Hippocampal formation (tissue), 2 donors: ENCODE measurements at places on chromosomes 2 and 18.

DNA sequence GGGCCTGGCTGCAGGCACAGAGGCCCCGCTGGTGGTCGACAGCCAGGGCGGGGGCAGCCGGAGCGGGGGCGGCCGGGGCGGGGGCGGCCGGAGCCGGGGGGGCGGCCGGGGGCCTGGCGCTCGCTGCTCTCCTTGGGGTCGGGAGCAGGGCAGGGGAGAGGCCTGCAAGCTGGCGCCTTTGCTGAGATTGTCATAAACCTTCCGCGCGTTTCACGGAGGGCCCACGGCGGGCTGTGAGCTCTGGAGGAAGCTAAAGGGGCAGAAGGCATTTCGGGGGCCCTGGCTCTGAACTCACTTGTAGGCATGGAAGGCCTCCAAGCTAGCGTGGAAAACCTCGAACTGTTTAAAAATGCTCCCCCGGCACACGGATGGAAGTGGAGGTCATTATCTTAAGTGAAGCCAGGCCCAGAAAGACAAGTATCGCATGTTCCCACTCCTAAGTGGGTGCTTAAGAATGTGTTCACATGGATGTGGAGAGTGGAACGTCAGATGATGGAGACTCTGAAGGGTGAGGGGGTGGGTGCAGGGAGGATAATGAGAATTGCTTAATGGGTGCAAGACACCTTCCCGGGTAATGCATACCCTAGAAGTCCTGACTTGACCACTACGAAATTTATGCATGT is 629 bp downstream of the PRELID3A start:
- DNase-seq: no peak

DNA sequence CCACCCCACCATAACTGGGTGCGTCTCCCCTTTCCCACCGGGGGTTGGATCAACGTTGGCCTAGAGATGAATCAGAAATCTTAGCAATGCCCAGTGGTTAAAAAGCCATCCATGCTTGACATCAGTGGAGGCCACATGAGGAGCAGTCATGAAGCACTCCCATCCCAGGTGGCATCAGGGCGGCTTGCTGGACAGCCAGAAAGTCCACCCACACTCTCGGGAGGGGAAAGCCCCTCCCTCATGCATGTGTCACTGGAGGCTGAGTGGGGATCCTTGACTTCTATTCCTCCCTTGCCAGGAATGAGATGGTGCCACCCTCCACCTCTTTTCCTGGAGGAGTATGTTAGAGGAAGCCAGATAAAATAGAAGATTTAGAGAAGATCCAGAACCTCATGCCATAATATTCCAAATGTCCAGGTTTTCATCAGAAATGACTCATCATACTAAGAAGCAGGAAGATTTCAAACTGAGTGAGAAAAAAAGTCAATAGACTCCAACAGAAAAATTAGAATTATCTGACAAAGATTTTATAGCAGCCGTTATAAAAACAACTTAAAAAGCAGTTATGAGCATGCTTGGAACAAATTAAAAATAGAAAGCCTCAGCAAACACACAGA is 507.1 kb upstream of the ID2 start:
- no peak for DNase-seq

DNA sequence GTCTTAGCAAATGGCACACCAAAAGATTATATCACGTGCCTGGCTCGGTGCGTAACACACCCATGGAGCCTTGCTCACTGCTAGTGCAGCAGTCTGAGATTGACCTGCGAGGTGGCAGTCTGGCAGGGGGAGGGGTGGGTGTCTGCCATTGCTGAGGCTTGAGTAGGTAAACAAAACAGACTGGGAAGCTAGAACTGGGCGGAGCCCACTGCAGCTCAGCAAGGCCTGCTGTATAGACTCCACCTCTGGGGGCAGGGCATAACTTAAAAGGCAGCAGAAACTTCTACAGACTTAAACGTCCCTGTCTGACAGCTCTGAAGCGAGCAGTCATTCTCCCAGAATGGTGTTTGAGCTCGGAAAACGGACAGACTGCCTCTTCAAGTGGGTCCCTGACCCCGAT is 55.9 kb upstream of the FSHR start:
- no peak for DNase-seq

DNA sequence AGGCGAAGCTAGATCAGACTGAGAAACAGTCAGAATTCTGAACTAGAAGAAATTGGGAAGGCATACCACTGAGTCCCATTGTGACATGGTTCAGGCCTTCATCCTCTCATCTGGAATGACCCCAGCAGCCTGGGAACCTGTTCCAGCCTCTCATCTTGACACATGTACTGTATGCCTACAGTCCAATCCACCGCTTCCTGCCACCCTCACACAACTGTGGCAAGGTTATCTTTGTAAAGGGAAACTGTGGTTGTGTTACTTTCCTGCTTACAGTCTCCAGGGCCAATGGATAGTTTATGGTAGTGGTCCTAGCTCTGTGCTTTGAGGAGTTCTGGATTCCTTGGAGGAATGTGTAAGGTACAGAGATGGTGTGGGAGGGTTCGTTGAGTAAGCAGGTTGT is 296.9 kb upstream of the TRIB2 start:
- DNase-seq: no peak

GRCh38 chr2:65655000-65655399 is 222.6 kb upstream of the SPRED2 start:
- no peak for DNase-seq

DNA sequence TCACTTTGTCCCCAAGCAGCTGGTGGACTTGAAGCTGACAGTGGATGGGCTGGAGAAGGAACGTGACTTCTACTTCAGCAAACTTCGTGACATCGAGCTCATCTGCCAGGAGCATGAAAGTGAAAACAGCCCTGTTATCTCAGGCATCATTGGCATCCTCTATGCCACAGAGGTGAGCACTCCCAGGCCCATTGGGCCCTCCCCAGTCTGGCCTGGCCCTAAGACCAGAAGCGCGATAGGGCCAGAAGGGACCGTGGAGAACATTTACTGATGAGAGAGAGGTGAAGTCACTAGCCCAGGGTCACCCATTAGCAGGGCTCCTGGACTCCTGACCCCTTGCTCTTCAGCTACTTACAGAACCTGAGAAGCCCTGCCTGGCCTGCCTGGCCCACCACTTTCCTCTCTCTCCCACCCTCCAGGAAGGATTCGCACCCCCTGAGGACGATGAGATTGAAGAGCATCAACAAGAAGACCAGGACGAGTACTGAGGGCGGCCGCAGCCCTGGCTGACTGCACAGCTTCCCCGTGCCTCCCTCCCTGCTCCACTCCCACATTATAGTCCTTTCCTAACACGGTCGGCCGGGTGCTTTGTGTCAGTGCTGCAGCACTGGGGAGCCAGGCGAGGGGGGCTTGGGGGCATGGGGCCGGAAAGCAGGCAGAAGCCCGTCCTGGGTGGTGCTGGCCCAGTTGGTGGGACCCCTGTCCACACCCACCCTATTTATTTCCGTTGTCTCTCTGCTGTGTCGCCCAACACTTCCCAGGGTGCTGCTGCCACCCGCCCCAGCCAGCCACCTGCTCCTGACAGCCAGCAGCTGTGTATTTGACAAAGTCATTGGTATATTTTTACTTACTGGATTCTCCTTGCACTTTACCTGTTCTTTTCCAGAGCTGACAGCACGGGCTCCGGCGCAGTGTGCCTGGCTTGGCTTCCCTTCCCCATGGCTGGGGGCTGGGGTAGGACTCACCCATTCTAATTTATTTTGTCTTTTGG is 6.6 kb upstream of the TMEM214 start:
- DNase-seq: no peak
